ENCODE measurements at places on chromosomes 6 and 20.

- no peak for DNase-seq
Observed at GRCh38 chr20:62885896-62886708, 24.5 kb upstream of the TCFL5 start.

- DNase-seq = no peak
Observed at GRCh38 chr6:84854811-84855400, 90.5 kb upstream of the TBX18 start.

DNA sequence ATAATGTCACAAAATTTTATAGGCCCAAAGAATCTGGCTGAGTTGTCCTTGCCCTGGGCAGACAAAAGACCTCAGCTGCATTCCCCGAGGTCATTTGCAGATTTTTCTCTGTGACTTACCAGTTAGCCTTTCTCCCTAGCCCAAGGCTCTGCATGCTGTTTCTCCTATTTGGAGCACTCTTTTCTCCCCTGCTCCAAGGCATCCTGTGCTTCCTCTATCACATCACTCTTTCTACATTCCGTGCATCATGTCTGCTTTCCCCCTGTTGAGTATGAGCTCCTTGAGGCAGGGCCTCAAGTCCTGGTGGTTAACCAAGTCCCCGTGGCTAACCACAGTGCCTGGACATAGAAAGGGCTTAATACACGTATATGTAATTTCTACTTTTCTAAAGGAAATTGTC is 593 bp upstream of the GSTA3 start:
- DNase-seq = no peak

DNA sequence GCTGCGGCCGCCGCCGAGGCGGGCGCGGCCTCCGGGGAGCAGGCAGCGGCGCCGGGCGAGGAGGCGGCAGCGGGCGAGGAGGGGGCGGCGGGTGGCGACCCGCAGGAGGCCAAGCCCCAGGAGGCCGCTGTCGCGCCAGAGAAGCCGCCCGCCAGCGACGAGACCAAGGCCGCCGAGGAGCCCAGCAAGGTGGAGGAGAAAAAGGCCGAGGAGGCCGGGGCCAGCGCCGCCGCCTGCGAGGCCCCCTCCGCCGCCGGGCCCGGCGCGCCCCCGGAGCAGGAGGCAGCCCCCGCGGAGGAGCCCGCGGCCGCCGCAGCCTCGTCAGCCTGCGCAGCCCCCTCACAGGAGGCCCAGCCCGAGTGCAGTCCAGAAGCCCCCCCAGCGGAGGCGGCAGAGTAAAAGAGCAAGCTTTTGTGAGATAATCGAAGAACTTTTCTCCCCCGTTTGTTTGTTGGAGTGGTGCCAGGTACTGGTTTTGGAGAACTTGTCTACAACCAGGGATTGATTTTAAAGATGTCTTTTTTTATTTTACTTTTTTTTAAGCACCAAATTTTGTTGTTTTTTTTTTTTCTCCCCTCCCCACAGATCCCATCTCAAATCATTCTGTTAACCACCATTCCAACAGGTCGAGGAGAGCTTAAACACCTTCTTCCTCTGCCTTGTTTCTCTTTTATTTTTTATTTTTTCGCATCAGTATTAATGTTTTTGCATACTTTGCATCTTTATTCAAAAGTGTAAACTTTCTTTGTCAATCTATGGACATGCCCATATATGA is 3.2 kb downstream of the MARCKS start:
- DNase-seq = no peak

DNA sequence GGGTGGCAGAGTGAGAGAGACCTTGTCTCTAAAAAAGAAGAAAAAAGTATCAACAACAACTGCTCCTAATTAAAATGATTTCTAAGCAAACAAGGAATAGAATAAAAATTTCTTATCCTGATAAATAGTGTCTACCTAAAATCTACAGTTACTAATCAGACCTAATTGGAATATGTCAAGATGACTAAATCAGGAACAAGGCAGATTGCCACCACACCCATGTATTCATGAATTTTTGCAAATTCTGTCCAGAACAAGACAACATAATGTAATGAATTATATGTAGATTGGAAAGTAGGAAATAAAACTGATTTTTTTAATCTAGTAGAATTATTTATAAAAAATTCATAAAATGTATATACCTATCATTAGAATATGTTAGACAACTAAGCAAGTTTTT is 339.8 kb downstream of the NKAIN2 start:
- DNase-seq = no peak

DNA sequence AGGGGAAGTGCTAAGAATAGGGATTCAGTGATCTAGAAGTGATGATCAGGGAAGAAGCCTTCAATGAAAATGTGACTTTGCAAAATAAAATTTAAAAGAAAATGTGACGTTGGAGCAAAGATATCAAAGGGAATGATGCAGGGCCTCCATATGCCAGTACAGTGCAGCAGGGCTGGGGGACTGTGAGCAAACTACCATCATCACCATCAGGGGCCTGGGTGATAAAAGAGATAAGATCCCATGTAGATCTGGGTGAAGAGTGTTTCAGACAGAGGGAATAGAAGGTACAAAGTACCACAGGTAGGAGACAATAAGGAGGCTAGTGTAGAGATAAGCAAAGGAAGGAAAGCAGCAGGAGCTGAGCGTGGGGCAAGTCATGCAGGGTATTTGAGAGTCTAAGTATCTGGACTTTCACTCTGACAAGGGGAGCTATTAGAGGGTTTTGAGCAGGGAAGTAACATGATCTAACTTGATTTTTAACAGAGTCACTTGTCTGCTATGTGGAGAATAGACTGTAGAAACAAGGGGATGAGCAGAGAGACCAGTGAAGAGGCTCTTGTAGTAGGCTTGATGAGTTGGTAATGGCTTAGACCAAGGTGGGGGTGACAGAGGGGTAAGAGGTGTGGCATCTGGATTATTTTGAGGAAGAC is 295.6 kb downstream of the ZFAND3 start:
- no peak for DNase-seq

DNA sequence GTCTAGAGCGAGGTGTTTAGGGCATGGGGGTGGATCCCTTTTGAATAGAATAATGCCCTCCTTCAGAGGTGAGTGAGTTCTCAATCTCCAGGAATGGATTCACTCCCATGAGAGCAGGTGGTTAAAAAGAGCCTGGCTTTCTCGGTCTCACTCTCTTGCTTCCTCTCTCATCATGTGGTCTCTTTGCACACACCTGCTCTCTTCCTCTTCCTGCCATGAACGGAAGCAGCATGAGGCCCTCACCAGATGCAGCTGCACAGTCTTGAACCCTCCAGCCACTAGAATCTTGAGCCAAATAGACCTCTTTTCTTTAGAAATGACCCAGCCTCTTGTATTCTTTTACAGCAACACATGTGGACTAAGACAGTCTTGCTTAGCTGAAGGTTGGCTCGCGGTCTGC is 119.3 kb downstream of the BMP7 start:
- DNase-seq = no peak

GRCh38 chr6:104768906-104769305 is 90.8 kb downstream of the HACE1 start:
- DNase-seq = no peak

DNA sequence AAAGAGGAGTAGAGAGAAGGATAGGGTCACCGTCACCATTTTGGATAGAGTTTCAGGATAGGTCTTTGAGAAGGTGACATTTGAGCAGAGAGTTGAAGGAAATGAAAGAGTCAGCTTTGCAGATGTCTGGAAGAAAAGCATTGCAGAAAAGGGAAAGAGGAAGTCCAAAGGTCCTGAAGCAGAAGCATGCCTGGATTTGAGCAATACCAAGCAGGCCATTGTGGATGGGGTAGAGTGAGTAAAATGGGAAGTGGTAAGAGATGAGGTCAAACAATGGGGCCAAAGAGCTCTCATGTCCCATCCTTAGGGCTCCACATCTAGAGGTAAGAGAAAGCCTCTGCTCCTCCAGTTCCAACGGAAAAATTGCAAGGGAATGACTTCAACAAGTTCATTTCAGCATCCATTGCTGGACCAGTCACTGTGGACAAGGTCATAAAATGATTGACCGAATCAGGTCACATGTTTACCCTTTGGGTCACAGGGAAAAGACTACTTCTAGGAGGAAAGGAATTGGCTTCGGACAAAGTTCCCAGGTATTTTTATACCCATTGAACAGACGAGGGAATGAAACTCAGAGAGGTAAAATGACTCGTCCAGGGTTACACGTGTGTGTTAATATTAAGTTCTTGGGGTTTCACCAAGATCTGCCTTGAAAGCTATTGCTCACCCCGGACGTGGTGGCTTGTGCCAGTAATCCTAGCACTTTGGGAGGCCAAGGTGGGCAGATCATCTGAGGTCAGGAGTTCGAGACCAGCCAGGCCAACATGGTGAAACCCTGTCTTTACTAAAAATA is 6.6 kb upstream of the SAMHD1 start:
- no peak for DNase-seq

GRCh38 chr6:39934131-39934757 is at the start of gene MOCS1:
MOCS1 (minus strand) TSS chr6:39934462; CDS start chr6:39934417, 45 bp downstream.
- DNase-seq = peak; percentile 58

DNA sequence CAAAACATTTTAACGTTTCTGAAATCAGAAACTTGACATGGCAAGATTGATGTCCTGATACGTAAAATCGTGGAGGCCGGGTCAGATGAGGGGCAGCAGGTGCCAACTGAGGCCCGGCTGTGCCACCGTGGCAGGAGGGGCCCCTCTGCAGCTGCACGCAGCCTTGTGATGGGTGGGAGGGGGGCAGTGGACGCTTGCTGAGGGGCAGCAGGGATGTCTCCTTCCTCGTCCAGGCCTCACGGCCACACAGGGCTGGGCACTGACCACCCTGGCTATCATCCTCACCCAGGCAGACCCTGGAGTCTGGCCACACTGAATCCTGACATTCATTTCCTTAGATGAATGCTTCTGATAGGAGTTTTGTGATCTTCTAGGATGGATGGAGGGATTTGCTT is 114.7 kb downstream of the ERMARD start:
- no peak for DNase-seq

DNA sequence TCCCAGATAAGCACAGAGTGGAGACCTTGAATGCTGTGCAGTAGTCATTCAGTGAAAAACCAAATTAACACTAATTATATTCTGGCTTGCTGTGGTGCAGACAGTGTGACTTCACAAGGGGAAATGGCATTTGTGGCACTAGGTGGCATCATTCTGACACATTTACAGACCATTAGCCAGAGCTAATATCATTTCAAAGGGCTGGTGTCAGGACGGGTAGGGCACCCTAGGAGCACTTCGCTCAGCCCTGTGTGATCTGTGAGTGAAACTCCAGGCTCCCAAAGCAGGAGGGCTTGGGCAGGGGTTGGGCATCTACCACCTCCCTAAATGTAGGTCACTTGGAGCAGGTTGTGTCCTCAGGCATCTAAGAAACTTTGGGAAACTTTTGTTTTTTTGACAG is 555.8 kb downstream of the PKHD1 start:
- DNase-seq = no peak
